ENCODE measurements at places on chromosomes 1 and 21.
A peak's percentile ranks its signal among the peaks of the same experiment; 100 is the strongest.

- DNase-seq: no peak
Observed at GRCh38 chr1:17356387-17357026, 15.5 kb upstream of the PADI6 start.

DNA sequence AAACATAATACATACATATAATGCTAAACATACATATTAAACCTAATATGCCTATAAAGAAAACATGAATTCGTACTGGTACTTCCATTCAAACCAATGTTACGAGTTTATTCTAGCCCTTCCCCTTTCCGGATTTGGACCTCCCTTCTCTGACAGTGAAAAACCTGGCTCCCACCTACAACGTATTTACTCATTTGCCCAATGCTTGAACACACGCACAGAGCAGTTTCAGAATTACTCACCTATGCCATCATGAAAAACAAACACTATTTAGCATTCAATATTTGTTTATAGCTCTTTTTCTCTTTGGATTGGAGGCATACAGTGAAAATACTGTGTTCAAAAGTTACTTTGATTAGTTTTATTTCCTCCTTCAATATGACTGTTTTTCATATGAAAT is 204.4 kb downstream of the LMX1A start:
- no peak for DNase-seq

GRCh38 chr1:66210635-66211244 is 323.2 kb upstream of the SGIP1 start:
- no peak for DNase-seq

DNA sequence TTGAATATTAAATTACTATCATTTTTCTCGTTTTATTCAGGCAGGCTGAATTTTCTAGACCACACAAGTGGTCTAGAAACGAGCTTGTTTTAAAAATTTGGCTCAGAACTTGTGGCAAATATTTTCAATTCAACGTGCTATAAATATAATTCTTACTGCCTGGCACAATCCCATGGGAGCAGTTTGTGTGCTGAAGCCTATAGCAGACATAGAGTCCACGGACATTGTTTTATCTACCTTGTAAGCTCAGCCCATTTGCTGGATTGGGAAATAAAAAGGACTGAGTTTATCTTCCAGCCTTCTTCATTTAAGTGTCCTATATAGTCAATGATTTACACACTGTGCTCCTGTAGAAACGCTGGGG is 103.4 kb downstream of the ZBTB18 start:
- DNase-seq: no peak

GRCh38 chr1:211359876-211360275 is 33.2 kb downstream of the TRAF5 start:
- no peak for DNase-seq

DNA sequence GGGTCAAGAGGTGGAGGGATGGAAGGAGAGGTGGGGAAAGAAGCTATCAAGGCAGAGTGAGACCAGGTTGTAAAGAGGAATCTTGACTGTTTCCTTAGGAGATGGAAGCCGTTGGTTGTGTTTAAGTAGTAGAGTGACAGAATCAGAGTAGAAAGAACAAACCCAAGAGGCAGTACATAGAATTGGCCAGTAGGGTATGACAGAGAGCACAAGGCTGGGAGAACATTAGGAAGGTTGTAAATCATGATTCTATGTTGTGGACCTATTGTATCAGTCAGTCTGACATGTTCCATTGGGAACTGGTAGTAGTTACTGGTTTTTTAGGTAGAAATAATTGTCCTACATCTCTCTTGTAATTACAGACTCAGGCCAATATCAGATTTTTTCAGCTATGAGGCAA is 486.9 kb upstream of the USP24 start:
- no peak for DNase-seq

- no peak for DNase-seq
Observed at GRCh38 chr1:186869526-186870228, 40.9 kb downstream of the PLA2G4A start.

- DNase-seq: no peak
Observed at GRCh38 chr1:186482661-186483255, 21.8 kb upstream of the PDC start.

GRCh38 chr1:32240140-32240951 is 6.7 kb upstream of the FAM167B start:
- peak; percentile 45 for DNase-seq

- DNase-seq: no peak
Observed at GRCh38 chr1:29752141-29752540, 515.8 kb downstream of the PTPRU start.

- DNase-seq: no peak
Observed at GRCh38 chr1:5992814-5993555, 760 bp upstream of the NPHP4 start.

GRCh38 chr1:69475021-69475420 is 92.7 kb upstream of the LRRC7 start:
- no peak for DNase-seq

GRCh38 chr21:28283641-28284490 is 708.8 kb downstream of the LTN1 start:
- DNase-seq: no peak

DNA sequence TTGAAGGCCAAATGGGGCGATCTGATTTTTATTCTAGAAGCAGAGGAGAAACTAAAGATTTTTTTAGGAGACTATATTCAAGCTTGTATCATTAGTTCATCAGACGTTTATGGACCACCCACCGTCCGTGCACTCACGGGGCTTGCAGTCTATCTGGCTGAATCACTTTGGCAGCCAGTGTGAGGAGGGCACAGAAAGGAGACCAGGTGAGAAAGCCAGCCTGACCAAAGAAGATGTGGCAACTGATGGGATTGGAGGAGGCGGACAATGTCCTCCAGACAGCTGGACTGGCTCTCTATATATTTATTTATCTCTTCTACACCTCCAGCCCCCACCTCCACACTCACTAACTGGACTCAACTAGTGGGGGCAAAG is 822 bp upstream of the ELOVL1 start:
- no peak for DNase-seq

GRCh38 chr1:209155546-209155945 is 428.0 kb upstream of the CAMK1G start:
- DNase-seq: no peak

DNA sequence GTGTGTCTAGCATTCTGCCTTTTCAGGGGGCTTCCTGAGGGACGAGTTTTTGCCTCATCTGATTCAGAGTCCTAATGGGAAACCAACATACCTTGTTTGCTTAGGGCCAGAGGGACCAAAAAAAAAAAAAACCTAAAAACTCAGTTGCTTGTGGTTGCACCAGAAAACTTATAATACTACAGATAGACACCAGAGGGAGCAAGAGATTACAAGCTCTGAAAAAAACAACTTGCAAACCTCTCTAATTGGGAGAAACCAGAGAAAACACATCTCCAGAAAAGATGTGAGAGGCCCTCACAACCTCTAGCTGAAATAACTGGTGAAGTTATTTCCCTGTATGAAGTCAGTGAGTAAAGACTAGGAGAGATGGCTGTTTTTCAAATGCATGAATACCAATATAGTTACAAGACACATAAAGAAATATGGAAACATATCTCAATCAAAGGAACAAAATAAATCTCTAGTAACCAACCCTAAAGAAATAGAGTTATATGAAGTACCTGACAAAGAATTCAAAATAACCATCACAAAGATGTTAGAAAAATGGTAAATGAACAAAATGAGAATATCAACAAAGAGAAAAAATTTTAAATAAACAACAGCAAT is 233.7 kb upstream of the NFIA start:
- DNase-seq: no peak

DNA sequence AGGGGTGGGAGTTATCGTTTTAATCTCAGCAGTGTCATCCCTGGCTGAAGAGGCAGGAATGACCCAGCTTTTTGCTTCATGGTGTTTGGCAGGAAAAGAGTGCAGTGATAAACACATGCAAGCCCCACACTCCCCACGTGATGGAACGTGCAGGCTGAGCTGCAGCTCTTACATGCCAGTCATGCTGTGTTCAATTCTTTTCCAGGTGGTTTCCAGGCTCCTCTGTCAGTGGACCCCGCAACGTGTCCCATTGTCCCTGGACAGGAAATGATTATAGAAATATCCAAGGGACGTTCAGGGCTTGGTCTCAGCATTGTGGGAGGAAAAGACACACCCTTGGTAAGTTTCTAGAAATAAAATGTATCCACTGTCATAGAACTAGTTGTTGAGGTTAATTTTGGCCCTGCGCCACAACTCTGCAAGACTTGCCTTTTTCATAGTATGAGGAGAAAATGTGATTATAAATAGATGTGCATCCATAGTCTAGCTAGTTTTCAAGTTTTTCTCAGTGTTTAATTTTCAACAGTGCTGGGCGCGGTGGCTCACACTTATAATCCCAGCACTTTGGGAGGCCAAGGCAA is 110.2 kb upstream of the L1TD1 start:
- DNase-seq: no peak

- no peak for DNase-seq
Observed at GRCh38 chr1:225250432-225250831, 177.4 kb downstream of the LBR start.

- no peak for DNase-seq
Observed at GRCh38 chr1:181120924-181121323, 32.4 kb downstream of the IER5 start.

DNA sequence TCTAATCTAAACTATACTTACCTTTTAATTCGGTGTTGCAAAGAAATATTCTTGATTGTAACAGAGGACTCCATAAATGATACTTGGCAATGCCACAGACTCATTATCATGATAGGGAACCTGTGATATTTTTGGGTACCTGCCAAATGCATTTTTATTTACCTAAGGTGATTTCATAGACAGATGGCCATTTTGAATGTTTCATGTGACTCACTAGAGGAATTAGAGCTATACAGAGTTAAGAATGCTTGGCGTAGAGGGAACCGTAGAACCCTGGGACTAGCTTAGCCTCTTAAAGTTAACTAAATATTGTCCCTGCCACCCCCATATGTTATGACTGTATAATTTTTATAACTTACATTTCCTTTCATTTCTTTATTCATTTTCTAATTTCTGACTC is 136.1 kb downstream of the DISP1 start:
- no peak for DNase-seq

GRCh38 chr1:153697191-153698019 is 18.9 kb downstream of the NPR1 start:
- no peak for DNase-seq

GRCh38 chr1:16126743-16127515 is 28.9 kb downstream of the EPHA2 start:
- no peak for DNase-seq

- no peak for DNase-seq
Observed at GRCh38 chr1:78892260-78892840, 114.2 kb downstream of the ADGRL4 start.

DNA sequence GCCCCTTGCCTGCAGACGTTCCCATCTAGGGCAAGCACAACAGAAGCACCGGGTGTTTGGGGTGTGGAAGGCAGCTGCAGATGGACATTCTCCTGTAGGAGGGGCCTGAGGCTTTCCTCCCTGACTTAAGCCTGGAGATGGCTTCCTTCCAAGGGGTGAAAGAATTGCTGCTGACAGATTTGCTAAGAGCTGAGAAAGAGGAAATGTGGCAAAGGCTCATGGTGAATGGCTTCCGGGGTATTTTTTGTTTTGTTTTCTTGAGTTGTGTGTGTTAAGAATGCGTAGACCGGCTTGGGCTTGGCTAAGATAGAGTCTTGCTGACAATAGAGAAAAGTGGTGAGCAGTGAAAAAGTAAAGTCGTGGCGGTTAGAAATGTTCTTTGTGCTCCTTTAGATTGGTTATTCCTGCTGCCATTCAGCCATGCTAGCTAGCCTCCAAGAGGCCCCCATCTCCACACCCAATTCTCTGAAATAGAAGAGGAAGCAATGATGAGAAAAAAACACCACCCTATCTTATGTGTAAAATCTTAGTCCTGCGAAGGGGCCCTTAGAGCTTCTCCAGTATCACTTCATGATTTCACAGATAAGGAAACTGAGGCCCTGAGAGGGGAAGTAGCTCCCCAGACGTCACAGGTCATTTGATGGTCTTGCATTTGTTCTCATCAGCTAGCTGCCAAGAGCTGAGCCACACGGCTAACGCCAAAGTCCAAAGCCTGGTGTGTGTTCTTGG is 36.9 kb downstream of the EIF2D start:
- no peak for DNase-seq

DNA sequence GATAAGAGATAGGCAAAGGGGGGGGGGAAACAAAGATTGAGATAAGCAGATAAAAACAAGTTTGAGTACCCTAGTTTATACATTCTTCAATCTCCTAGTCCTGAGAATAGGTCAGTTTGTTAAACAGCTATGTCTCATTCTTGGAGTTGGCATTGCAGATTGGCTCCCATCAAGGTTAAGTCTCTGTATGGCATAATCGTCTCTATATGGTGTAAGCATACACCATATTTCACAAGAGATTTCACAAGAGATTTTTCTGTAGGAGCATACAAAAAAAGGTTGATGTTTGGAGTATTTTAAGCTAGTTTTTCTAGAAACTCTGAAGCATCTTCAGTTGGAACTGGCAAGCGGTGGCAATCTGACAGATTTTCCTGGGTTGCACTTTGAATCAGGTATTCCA is 35.8 kb downstream of the NCAM2 start:
- no peak for DNase-seq

DNA sequence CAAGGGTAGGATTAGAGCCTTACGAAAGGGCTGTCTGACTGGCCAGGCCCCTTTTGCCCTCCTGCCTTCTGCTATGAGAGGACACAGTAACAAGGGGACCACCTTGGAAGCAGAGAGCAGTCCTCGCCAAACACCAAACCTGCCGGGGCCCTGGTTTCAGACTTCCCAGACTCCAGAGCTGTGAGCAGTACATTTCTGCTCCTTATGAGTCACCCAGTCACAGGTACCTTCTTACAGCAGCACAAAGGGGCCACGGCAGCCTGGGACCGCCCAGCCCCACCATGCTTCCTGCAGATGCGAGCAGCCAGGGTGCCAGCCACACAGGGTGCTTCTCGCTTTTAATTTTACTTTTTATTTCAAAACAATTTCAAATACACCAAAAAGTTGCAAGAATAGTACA is 17.2 kb upstream of the POFUT2 start:
- DNase-seq: no peak

GRCh38 chr1:104163912-104164476 is 414.3 kb downstream of the AMY1C start:
- DNase-seq: no peak

- DNase-seq: no peak
Observed at GRCh38 chr1:8202182-8202905, 115.6 kb upstream of the SLC45A1 start.

DNA sequence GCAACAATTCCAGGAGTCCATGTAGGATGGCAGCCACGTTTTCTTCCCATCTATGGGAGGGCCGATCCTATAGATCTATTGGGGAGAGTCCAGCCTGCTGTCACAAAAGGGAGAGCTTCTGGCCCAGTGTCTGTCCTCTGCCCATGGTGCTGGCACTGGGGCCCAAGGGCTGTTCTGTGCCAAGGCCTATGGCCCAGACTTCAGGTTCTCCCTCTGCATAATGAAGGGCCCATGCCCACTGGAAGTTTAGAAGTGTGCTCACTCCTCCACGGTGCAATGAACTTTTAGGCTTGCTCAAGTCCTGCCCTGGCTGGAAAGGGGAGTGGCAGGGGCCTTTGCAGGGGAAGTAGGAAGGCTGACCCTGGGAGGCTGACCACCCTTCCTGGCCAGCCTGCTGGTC is 44.1 kb upstream of the ATP2B4 start:
- DNase-seq: no peak

- no peak for DNase-seq
Observed at GRCh38 chr1:180407051-180407450, 95.3 kb downstream of the ACBD6 start.

Data from activated T-helper 1 cell treated with anti-CD3 and anti-CD28 coated beads, Interleukin-2, amount 50 U/mL, for 16 hours (primary cell).